ENCODE measurements at places on chromosomes 1 and 21.

GRCh38 chr1:115890580-115890979, 49.7 kb upstream of the NHLH2 start:
- DNase-seq = no peak
- H3K4me3 ChIP-seq = no peak overlapping the region
- H3K4me1 ChIP-seq = no peaks in the 10 kb centered on the region
- H3K36me3 ChIP-seq = no peaks in the 10 kb centered on the region

DNA sequence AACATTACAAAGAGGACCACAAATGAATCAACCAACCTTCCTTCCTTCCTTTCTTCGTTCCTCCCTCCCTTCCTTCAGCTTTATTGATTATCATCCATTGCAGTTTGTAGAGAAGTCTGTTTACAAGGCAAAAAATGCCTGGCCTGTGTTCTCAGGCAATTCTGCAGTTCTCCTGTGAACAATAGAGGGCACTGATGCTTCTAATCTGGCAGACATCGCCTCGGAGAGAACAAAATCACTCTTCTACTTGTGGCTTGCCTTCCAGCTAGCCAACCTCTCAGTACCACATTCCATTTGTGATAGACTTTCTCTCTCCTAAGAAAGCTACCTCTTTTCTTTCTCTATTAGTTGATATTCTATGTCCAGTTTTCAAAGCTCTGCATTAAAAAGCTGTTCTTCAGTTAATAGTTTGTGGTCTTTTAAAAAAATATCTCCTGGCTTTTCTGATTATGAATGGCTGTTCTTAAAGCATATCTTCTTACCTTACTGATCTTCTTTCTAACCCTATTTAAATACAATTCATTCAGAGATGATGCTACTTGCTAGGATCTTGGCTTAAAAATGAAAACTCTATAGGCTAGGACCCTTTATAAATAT, 26.9 kb upstream of the ESRRG start:
- no peak overlapping the region for H3K4me3 ChIP-seq
- H3K36me3 ChIP-seq = no peaks in the 10 kb centered on the region
- no peak overlapping the region for H3K27ac ChIP-seq
- peak; percentile 86 for DNase-seq
- H3K4me1 ChIP-seq = no peaks in the 10 kb centered on the region
- no peaks in the 10 kb centered on the region for H3K27me3 ChIP-seq

DNA sequence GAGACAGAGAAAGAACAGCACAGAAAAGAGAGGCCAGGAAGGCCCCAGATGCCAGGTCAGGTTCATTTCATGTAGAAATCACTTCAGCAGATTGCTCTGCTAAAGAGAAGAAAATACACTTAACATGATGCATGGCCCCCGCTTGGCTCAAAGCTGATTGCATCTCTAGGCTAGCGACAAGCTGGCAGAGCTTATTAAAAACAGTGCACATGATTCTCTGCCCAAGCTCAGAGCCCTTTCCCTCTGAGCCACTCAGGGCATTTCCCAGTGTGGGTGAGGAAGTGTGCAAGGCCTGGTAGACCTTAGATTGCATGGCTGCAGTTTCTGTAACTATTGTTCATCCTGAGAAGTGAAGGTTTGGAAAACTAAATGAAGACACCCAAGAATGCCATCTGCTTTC, 3.3 kb upstream of the CAPN9 start:
- no peaks in the 10 kb centered on the region for H3K27me3 ChIP-seq
- H3K4me1 ChIP-seq = no peaks in the 10 kb centered on the region
- no peak overlapping the region for H3K27ac ChIP-seq
- H3K36me3 ChIP-seq = no peaks in the 10 kb centered on the region

DNA sequence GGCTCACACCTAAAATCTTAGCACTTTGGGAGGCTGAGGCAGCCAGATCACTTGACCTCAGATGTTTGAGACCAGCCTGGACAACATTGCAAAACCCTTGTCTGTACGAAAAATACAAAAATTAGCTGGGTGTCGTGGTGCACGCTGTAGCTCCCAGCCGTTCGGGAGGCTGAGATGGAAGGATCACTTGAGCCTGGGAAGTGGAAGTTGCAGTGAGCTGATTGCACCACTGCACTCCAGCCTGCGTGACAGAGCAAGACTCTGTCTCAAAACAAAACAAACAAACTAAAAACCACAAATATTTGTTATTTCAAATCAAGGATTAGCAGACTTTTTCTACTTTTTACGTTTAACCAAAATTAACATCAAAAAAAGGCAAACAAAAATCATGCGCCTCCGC, 31.3 kb downstream of the INKA2 start:
- no peaks in the 10 kb centered on the region for H3K4me1 ChIP-seq
- H3K27ac ChIP-seq = no peak overlapping the region
- no peak for DNase-seq
- H3K27me3 ChIP-seq = no peaks in the 10 kb centered on the region
- peaks cover 11% of the 10 kb centered on the region for H3K36me3 ChIP-seq

DNA sequence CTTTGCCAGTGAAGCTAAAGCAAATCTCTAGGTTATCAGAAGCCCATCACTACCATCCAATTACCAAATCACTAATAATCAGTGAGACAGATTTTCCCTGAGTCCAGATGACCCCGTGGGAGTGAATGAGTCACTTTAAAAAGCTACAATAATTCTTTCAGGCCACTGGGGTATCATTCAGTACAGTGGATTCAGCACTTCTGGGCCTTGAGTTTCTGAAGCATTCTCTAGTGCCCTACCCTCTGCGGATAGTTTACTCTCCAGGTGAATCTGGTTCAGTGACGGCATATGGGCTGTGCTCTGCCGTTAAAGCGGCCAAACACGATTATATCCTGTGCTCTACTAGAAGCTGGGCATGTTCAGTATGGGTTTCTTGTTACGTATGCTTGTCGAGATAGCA, 26.1 kb downstream of the NR5A2 start:
- H3K36me3 ChIP-seq = no peaks in the 10 kb centered on the region
- H3K27ac ChIP-seq = no peak overlapping the region
- H3K4me3 ChIP-seq = no peak overlapping the region
- DNase-seq = no peak

- DNase-seq = no peak
- H3K27ac ChIP-seq = no peak overlapping the region
- no peak overlapping the region for H3K4me3 ChIP-seq
- H3K4me1 ChIP-seq = no peaks in the 10 kb centered on the region
Measured at GRCh38 chr1:24870551-24871195, 59.4 kb downstream of the RUNX3 start.

DNA sequence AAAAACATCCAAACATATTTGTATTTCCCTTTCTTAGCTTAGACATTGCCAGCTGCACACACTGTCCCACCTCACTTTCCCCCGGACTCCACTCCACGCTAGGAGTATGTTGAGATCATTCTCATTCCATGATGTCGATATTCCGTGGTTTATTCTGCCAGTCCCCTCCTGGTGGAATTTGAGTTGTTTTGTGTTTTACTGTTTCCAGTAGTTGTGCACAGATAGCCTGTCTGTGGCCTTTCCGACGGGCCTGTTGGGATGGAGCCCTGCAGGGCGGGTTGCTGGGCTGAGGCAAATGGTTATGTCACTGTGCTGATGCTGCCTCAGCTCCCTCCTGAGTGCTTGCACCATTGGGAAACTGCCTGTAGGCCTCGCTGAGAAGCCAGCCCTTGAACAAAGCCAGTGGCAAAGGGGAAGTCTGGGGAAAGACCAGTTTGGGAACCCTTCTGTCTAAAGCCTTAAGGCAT, 12.8 kb downstream of the TRAPPC10 start:
- no peaks in the 10 kb centered on the region for H3K27me3 ChIP-seq
- H3K27ac ChIP-seq = no peak overlapping the region
- DNase-seq = peak; percentile 43
- H3K4me3 ChIP-seq = no peak overlapping the region
- no peaks in the 10 kb centered on the region for H3K36me3 ChIP-seq

DNA sequence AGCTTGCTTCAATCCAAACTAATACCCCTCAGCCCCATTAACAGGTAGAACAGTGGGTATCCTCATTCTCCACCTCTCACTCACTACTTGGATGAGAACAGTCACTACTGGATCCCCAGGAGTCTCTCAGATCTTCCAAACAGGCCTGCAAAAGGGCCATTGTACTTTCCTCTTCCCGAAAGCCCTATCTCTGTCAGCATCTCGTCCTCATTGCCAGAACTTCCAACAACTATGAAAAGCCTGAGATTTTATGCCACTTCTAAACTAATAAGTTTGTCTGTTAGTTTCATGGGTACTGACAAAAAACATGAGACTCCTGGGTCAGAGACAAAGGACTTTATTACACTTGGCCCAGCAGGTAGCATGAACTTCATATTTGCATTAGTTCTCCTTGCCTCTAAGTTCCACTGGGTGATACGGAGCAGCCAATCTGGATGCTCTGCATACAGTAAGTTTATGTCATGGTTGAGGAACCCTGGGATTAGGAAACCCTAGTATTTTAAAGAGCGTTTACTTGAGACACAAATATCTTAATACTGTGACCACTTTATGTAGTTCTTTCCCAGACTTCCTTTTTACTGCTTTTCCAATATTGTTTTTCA, 38.1 kb downstream of the VANGL2 start:
- H3K4me1 ChIP-seq = no peaks in the 10 kb centered on the region
- DNase-seq = no peak
- no peak overlapping the region for H3K27ac ChIP-seq
- no peaks in the 10 kb centered on the region for H3K36me3 ChIP-seq

GRCh38 chr1:46362158-46362557, 21.6 kb downstream of the NSUN4 start:
- no peak overlapping the region for H3K4me3 ChIP-seq
- no peak overlapping the region for H3K27ac ChIP-seq
- no peaks in the 10 kb centered on the region for H3K4me1 ChIP-seq
- no peaks in the 10 kb centered on the region for H3K27me3 ChIP-seq
- DNase-seq = no peak
- peaks cover 17% of the 10 kb centered on the region for H3K36me3 ChIP-seq

GRCh38 chr1:61583703-61584102, 141.2 kb downstream of the TM2D1 start:
- H3K4me1 ChIP-seq = no peaks in the 10 kb centered on the region
- H3K4me3 ChIP-seq = no peak overlapping the region
- H3K27me3 ChIP-seq = no peaks in the 10 kb centered on the region
- H3K27ac ChIP-seq = no peak overlapping the region
- DNase-seq = no peak

DNA sequence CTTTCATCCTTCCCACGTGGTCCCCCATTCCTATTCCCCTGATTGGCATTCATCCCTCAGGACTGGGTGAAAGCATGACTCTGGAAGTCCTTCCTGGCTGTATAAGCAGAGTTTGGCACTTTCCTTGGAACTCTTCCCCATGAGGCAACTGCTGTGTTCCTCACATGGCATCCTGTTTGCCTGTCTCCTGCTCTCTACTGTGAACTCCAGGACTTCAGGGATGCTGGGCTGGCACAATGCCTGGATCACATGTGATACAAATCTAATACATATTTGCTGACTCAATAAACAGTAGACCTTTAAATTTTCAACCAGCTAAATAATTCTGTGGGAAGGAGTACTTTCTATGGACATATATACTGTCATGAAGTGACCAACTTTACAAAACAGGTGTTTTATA, 46.8 kb upstream of the EDEM3 start:
- no peak for DNase-seq
- no peak overlapping the region for H3K4me3 ChIP-seq
- H3K27me3 ChIP-seq = no peaks in the 10 kb centered on the region
- H3K36me3 ChIP-seq = no peaks in the 10 kb centered on the region
- H3K4me1 ChIP-seq = no peaks in the 10 kb centered on the region

DNA sequence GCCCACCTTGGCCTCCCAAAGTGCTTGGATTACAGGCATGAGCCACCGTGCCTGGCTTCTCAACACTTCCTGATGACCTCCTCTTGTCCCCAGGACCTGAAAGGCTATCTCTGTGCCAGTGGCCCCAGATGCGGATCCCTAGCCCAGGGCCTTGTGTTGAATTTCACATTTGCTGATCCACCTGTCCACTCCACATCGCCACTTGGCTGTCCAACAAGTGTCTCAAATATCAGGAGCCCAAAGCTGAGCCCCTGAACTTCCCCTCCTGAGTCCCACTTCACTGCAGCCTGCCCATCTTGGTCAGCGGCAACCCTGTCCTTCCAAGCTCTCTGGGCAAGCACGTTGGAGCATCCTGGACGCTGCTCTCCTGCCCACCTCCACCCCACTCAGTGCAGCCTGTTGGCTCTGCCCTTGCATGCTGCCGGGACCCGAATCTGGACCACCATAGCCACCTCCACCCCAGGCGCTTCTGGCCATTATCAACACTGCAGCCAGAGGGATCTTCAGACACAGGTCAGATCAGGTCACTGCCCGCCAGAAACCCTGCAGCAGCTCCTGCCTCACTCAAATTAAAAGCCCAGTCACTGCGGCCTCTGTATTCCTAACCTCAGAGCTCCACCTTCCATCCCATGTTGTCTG, 352.5 kb upstream of the VAMP3 start:
- DNase-seq = no peak
- H3K36me3 ChIP-seq = no peaks in the 10 kb centered on the region
- H3K27ac ChIP-seq = no peak overlapping the region
- no peaks in the 10 kb centered on the region for H3K4me1 ChIP-seq
- no peak overlapping the region for H3K4me3 ChIP-seq

- H3K27ac ChIP-seq = no peak overlapping the region
- no peaks in the 10 kb centered on the region for H3K36me3 ChIP-seq
- peaks cover 31% of the 10 kb centered on the region for H3K4me1 ChIP-seq
Measured at GRCh38 chr1:9687874-9688582, 36.5 kb downstream of the PIK3CD start.

DNA sequence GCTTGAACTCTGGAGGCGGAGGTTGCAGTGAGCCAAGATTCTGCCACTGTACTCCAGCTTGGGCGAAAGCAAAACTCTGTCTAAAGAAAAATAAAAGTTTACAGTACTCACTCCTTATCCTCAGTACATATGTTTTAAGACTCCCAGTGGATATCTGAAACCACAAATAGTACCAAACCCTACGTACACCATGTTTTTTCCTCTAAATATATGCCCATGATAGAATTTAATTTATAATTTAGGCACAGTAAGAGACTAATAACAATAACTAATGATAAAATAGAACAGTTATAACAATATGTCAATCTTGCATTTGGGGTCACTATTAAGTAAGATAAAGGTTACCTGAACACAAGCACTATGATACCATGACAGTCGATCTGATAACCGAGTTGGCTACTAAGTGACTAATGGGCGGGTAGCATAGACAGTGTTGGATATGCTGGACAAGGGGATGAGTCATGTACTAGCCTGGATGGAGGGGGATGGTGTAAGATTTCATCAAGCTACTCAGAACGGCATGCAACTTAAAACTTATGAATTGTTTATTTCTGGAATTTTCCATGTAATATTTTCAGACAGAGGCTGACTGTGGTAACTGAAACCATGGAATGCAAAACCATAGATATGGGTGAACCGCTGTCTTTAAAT, 43.7 kb downstream of the ST7L start:
- no peaks in the 10 kb centered on the region for H3K27me3 ChIP-seq
- H3K4me3 ChIP-seq = no peak overlapping the region
- no peak overlapping the region for H3K27ac ChIP-seq

DNA sequence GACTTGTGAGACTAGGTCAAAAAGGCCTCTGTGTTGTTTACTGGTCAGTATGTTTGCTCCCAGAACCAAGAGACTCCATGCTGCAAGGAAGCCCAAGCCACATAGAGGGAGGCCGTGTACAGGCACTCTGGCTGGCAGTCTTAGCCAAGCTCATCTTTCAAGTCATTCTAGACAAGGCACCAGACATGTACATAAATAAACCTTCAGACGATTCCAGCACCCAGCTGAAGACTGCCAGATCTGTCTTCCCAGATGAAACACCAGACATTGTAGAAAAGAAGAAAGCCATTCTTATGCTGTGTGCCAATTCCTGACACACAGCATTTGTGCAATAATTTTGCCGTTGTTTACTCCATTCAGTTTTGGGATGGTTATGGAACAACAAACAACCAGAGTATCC, 595.5 kb downstream of the KIF26B start:
- DNase-seq = no peak
- no peaks in the 10 kb centered on the region for H3K36me3 ChIP-seq
- no peaks in the 10 kb centered on the region for H3K27me3 ChIP-seq
- no peak overlapping the region for H3K4me3 ChIP-seq

- no peaks in the 10 kb centered on the region for H3K4me1 ChIP-seq
- no peak overlapping the region for H3K27ac ChIP-seq
- H3K4me3 ChIP-seq = no peak overlapping the region
- no peaks in the 10 kb centered on the region for H3K27me3 ChIP-seq
Measured at GRCh38 chr21:35779690-35780570, 280.4 kb downstream of the SETD4 start.

Measured in GM23338 (cell line).